GM12864 (cell line): ENCODE measurements at places on chromosomes 6 and 20.

DNA sequence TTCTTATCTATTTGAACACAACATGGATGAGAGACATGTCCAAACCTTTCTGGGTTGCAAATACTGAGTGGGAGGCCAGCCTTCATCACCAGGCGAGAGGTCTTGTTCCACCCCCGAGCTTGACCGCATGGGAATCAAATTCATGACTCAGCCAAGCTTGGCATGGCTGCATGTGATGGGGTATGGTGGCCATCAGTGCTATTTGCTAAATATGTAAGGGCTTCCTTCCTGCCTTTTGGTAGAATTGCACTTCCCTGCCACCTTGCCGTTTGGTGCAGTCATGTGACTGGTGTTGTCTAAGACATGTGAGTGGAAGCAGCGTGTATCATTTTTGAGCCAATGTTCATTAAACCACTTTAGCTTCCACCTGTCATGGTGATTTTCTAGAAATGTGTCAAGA lies 508.9 kb upstream of the SULF2 start:
- no peak for DNase-seq

- no peak for DNase-seq
Measured at GRCh38 chr20:1654996-1655395, 2.6 kb downstream of the SIRPG start.

- DNase-seq: no peak
Measured at GRCh38 chr6:165077876-165078275, 231.5 kb downstream of the C6orf118 start.

DNA sequence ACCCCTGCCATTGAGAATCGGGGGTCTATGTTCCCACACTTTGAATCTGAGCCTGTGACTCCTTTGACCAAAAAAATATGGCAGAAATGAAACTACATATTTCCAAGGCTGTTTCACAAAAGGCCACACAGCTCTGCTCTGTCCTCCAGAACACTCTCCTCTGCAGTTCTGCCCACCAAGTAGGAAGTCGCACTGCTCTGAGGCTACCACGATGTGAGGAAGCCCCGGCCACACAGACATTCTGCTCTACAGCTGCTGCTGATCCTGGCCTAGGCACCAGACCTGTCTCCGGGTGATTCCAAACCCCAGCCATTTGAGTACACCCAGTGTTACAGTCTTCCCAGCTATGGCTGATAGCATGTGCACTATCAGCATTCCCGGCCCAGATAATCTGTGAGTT lies 85.1 kb downstream of the LYRM4 start:
- no peak for DNase-seq

DNA sequence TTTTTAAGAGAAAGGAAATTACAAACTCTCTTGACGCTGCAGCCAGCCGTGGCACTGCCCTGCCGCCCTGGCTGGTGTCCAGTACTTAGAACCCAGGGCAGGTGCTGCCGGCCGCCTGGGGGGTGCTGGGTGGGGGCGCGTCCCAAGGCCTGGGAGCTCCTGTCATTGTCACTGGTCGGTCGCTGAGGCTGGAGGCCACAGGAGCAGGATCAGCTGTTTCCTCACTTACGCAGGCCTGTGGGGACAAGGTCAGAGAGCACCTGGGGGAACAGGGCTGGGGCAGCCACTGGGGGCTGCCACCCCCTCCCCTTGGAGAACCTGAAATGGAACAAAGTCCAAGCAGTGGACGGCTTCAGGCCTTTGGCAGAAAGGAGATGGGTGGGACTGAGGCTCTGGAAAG lies 5.6 kb downstream of the BIRC7 start:
- no peak for DNase-seq

DNA sequence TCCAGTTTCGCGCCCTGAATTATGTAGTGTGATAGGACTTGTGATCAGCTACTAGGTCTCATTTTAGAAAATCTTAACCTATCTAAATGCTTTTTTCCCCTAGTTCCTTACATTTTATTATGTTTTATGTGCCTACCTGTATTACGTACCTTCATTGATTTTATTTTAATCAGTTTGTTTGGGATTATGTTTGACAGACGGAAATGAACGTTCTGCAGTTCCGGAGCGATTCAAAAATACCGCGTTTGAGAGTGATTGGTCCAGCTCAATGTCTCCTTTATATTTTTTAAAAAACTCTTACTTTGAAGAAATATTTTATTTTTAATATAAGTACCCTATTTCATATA lies 114.3 kb upstream of the BTN3A2 start:
- DNase-seq: no peak

DNA sequence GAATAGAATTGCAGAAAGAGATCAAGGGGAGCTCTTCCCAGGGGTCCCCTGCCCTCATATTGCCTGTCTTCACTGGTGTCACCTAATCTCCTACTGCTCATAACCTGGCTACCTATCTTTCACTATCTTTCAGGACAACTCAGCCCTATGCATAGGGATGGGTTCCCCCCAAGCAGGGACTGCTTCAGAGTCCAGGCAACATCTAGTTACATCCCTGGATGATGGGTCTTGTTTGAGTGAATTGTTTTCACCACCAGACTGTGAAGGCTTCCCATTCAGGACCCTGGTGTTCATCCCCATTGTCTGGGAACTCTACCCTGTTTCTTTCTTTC lies 850 bp upstream of the HECA start:
- no peak for DNase-seq

GRCh38 chr6:57162028-57162427 lies 10.1 kb upstream of the BAG2 start:
- DNase-seq: no peak

- peak; percentile 92 for DNase-seq
Measured at GRCh38 chr6:29964887-29965562, 22.7 kb downstream of the HLA-A start.

GRCh38 chr6:4369616-4370015 lies 234.2 kb upstream of the ECI2 start:
- DNase-seq: no peak

DNA sequence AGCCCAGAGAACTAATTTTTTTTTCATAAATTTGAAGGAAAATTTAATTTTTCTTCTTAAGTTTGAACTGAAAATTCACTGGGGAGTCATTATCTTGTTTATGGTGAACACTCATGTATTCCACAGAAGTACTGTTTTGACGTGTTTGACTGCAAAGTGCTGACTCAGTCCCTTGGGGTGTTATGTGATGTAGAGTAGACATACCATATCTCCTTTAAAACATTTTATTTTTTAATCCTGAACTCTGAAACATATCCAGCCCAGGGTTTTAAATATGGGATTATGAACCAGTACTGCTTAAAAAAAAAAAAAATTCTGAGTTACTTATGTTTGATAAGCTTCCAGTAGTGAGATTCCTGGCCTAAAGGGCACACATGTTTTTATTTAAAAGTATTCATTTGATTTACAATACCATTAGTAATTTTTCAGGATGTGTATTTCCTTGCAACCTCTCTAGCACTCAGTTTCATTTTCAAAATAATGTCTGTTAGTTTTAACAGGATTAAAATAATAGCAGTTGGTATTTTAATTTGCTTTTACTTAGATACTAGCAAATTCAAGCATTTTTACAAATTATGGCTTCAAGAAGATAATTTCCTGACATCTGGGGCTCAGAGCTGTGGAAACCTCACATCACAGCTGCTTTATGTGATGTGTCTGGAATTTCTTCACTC lies 81.7 kb upstream of the PDE10A start:
- no peak for DNase-seq
